ENCODE measurements at places on chromosomes 11 and 22. TPM values are rescaled to one million over a fixed set of nuclear protein-coding genes. Genes with fewer than 3 reads are reported as not detected.
A peak's percentile ranks its signal among the peaks of the same experiment; 100 is the strongest.

DNA sequence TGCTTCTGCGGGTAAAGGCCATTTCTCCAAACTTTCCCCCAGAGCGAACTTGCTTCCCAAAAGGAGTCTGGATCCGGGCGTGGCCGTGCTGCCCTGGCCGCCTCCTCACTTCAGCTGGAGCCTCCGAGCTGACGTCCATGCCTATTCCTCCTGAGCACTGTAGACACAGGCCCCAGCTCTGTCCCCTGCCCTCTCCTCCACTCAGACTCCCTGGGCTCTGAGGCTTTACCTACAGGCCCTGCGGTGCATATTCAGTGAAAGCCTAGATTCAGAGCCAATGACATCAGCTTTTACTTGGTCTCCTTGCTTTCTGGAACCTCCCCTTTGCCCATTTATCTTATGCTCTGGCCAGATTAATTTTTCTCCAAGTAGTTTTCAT lies 9.7 kb downstream of the LRP5 start:
- DNase-seq = no peak

DNA sequence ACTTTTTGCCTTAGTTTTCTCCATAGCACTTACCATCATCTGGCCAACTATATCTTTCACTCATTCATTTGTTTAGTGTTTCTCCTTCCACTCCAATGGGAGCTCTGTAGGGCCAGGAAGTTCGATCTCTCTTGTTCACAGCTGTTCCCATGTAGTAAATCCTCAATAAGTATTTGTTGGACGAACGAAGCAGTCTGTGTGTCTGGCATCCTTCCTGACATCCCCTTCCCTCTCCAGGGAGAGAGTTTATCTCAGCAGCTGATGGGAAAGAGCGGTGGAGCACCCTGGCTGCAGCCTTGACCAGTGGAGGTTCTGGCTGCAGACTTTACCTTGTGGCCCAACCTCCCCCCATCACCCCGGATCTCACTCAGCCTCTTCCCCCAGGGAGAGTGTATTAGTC lies 141.7 kb downstream of the CHST1 start:
- DNase-seq = no peak

RAC2 gene
- 1,015 TPM for total RNA-seq

OR6T1 gene
- not detected for total RNA-seq

GRCh38 chr11:78166855-78167469 lies 21.5 kb downstream of the KCTD21 start:
- DNase-seq = no peak

SLC17A6 gene
- not detected for total RNA-seq

CDON gene
- 3.4 TPM for total RNA-seq

DNA sequence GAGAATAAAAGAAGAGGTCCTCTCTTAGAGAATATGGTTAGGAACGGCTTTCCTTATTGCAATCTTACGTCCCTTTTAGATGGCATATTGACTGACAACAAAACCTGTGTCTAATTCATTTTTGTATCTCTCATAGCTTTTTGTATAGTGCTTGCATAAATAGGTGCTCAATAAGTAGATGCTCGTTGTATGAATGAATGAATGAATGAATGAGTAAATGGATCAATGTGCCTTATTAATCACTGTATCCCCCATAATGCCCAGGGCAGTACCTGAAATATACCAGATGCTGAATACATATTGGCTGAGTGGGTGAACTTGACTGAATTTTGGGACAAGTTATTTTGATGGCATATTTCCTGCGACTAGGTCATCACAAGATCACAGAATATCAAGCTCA lies 97.9 kb downstream of the SERGEF start:
- DNase-seq = no peak

GRCh38 chr22:17258015-17258787 lies 39.0 kb upstream of the ADA2 start:
- DNase-seq = peak; percentile 82

DNA sequence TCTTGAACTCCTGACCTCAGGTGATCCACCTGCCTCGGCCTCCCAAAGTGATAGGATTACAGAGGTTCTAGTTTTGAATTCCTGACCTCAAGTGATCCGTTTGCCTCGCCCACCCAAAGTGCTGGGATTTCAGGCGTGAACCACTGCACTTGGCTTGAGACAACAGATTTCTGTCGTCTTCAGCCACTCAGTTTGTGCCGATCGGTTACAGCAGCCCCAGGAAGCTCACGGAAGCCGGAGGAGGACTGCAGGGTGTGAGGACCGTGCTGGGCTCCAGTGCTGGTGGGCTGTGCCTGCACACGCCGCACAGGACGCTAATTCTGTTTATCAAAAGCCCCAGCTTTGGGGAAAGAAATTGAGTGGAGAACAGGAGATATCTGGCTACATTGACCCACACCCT lies 82.0 kb downstream of the CELSR1 start:
- no peak for DNase-seq

LRRC32 gene
- total RNA-seq = 0.87 TPM

GRCh38 chr22:47794851-47795250 lies 1032.4 kb downstream of the TBC1D22A start:
- no peak for DNase-seq

PCSK7 gene
- total RNA-seq = 187 TPM

DNA sequence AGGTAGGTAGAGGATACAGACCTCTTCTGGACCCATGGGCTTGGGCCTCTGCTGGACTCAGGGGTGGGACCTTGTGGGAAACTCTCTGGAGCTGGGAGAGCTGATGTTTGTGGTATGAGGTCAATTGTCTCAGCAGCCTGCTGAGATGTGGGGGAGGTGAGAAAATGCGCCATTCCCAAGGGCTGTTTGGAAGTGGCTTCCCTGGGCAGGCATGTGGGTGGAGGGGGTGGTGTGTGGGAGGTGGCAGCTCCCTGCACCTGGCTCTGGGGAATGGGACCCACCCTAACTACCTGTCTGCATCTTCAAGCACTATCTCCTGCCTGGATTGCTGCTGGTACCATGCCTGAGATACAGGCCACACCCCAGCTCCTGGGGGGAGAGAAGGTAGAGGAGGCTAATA lies 97.4 kb upstream of the THY1 start:
- no peak for DNase-seq

- no peak for DNase-seq
These were observed 32.0 kb downstream of the CD82 start for GRCh38 chr11:44597358-44598012.

DNA sequence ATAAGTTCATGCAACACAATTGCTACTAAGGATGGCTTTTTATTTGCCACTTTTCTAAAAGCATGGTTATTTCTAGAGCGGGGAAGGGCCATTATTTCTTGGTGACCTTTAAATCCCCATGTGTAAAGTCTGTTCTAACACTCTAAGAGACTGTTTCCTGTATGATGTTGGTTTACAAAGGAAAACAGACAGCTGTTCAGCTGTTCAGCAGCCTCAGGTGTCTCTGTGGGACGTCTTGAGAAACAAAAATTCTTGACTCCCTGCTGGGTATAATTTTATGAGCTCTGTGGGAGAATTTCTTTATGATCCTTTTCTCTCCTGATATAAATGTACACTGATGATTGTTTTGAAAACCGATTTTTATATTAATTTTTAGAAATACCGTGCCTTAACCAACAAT lies 13.9 kb downstream of the MUC15 start:
- no peak for DNase-seq

Data from activated CD4-positive, alpha-beta T cell treated with anti-CD3 and anti-CD28 coated beads, Interleukin-2, amount 10 ng/mL, durations not matched to agents 7 days and 5 days (primary cell).